Mesendoderm (in vitro differentiated cells): ENCODE measurements at places on chromosomes 1 and 21.

GRCh38 chr1:79193211-79194079 lies 186.9 kb upstream of the ADGRL4 start:
- DNase-seq, result peak; percentile 64

GRCh38 chr1:205344066-205344928 lies 12.4 kb downstream of the KLHDC8A start:
- DNase-seq, result peak; percentile 67

DNA sequence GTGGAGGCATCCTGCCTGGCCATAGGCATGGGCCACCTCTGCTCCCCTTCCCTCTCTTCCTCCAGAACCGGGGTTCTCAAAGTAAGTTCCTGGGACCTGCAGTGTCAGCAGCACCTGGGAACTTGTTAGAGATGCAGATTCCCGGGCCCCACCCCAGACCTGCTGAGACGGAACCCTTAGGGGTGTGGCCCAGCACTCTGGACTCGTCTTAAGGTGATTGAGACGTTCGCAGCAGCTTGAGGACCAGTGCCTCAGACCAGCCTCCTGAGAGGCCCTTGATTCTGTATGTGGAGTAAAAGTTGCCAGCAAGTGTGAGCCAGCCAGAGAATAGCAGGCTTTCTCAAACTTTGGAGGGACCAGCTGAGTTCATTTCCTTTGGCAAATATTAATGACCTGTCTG lies 14.2 kb downstream of the COQ8A start:
- no peak for DNase-seq

DNA sequence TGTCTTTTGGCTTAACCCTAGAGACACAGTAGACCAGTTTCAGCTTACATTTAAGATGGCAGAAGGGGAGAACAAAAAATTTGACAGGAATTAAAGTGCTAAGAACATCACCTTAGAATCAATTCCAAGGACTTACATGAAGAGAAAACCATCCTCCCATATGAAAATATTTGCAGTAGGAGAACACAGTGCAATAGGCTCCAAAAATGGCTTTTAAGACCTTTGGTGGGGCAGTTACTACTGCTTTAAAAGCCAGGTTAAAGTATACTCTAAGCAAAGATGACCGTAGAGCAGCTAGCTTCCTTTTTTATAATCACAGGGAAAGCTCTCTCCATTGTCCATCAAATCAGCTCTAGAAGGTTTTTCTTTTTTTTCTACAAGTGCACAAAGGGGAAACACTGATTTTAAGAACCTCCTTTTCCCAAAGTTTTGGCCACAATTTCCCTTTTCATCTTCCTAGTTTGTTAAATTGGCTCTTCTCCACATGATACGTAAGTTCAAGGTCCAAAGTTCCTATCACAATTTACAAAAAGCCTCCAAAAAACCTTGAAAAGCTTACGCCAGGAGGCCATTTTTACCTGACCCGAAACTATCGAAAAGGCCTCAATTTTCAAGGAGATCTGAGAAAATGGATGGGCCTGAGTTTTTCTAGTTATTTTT lies 3.3 kb downstream of the TXNIP start:
- DNase-seq, result no peak

DNA sequence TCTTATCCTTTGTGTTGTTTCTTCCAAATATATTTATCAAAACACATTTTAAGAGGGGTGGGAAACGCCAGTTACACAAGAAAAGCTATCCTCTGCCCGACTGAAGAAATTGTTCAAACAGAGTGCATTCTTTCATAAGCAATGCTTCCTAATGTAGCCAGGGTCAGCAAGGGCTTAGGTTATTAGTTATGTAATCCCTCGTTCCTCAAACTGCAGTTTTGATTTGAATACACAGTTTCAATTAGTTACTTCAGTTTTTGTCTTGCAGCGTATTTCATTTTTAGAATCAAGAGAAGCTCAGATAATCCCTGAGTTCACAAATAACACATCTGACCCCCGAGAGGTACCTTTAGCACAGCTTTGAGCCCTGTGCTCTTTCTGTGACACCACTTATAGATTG lies 141.7 kb upstream of the NRIP1 start:
- DNase-seq, result no peak

GRCh38 chr1:214637722-214638458 lies 34.9 kb downstream of the CENPF start:
- peak; percentile 65 for DNase-seq

DNA sequence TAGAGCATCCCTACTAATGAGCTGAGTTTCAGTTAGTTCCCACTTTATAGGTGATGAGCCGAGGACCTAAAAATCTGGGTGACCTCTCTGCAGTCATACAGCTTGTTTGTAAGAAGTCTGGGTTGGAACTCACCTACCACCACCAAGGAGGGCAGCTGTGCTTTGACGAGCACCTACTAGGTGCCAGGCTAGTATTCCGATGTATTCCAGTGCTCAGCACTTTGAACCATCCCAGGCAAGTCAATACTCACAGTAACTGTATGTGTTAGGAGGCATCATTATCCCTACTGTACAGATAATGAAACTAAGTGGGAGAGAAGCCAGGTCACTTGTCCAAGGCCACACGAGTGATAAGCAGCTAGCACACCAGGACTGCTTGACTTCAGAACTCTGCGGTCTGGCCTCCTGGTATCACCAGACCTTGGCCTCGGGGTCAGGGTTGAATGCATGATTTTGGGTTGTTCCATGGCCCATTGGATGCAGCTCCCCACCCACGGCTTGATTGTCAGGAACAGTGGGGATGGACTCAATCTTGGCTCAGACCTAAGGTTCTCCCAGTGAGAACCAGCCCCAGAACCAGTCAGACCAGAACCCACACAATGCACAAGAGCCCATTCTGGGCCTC lies 20.7 kb downstream of the ECE1 start:
- no peak for DNase-seq

DNA sequence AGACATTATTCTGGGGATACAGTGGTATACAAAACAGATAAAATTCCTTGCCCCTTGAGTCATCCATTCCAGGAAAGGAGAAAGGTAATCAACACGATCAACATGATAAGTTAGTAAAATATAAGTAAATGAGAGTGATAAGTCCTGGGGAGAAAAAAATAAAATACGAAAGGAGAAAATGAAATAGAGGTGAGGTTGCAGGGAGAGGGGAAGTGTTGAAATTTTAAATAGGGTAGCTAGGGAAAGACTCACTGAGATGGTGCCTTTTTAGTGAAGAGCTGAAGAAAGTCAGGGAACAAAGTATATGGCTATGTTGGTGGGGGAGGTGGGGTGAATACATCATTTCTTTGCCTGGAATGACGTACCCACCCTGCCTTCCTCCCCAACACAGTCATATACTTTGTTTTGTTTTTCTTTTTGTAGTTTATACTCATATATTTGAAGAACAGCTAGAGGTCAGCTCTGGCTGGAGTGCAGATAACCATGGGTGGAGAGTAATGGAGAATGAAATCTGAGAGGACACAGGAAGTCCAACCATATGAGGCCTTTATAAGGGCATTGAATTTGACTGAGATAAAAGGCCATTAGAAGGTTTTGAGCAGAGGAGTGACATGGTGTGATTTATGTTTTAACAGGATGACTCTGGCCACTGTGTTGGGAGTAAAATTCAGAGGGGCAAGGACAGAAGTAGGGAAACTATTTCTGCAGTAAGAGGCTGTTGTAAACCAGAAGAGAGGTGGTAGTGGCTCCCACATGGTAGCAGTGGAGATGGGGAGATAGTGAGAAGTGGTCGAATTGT lies 54.8 kb downstream of the OSBPL9 start:
- DNase-seq, result peak; percentile 46

GRCh38 chr1:94804442-94804837 lies 15.7 kb upstream of the SLC44A3 start:
- DNase-seq, result no peak

DNA sequence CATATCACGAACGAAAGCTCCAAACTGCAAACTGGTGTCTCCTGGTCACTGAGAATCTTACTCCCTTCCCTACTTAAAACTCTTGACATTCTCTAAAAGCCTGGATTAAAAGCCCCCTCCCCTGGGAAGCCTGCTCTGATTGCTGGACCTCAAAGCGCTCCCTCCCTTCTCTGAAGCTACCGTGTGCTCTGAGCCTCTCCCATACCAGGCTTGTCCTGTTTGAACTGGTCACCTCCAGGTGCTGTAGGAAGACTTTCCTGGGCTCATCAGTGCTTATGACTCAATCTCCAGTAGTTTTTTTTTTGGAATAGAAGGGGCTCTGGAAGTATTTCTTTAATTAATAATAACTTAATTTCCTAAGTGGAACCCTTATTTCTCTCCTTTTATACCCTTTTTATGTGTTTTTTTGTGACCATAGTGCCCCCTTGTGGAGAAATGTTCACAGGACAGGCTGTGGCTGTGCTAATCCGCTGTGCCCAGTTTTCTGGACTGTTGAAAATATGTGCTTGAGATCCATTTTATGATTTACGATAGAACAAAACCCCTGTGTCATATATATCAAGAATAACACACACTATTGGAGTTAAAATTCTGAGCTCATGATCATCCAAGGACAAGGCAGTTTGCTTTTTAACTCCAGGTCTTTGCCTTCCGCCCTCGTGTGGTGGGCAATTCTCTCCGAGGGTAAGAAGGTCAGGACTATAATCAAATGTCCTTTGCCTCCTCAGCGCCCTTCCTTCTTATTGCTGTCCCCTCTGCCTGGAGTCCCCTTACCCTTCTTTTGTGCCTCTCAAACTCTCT lies 16.9 kb downstream of the MTARC1 start:
- peak; percentile 49 for DNase-seq

- no peak for DNase-seq
Measured at GRCh38 chr21:44052071-44052829, 40.1 kb downstream of the TRAPPC10 start.

GRCh38 chr1:19177811-19178210 lies 32.3 kb downstream of the UBR4 start:
- DNase-seq, result no peak

DNA sequence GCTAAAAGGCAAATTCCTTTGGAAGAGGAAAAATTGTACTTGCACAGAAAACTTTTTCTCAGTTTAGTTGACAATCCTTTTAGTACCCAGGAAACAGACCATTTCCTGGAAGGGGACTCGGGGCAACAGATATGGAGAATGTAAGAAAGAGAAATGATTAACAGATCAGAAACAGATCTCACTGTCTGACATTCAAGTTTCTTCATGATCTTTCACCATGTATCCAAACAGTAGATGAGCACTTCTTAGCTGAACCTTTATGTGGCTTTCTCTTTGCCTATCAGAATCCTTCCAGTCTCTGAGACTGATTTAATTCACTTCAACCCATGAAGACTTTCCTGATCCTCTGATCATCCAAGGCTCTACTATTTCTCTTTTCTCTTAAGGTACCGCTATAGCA lies 2.7 kb downstream of the TTLL7 start:
- DNase-seq, result no peak

DNA sequence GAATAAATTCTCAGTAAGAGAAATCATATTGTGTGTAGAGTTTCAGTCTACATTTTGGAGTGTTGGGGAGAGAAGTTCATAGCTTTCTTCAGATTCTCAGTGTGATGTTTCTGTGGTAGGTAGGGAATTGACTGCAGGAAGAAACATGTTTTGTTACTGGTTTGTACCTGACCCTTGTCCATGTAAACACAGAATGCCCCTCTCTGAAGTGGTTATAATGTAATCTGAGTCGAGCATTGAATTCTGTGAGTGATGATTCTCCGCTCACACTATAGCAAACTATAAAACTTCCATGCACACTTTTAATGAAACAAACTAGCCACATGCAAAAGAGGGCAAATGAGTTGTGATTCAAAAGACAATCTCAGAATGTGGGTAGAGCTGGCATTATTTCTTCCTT lies 433.2 kb downstream of the USP25 start:
- no peak for DNase-seq

DNA sequence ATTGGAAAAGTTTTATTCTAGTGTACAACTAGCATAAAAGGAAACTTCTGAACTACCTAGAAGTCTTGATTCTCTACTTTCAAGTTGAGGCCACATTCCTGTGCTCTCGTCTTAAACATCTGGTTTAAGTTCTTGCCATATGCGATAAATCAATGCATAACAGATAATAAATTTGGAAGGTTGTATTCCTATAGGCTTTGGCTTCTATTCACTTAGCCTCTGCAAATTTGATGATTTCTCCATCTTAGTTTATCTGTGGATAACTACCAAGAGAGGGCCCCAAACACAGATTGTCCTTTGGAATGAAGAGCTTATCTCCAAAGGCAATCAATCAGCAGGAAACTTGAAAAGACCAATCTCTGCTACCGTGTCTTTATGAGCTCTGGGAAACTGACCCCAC lies 11.7 kb upstream of the RNF2 start:
- DNase-seq, result peak; percentile 31

GRCh38 chr1:41442697-41443251 lies 41.7 kb downstream of the EDN2 start:
- DNase-seq, result peak; percentile 44

DNA sequence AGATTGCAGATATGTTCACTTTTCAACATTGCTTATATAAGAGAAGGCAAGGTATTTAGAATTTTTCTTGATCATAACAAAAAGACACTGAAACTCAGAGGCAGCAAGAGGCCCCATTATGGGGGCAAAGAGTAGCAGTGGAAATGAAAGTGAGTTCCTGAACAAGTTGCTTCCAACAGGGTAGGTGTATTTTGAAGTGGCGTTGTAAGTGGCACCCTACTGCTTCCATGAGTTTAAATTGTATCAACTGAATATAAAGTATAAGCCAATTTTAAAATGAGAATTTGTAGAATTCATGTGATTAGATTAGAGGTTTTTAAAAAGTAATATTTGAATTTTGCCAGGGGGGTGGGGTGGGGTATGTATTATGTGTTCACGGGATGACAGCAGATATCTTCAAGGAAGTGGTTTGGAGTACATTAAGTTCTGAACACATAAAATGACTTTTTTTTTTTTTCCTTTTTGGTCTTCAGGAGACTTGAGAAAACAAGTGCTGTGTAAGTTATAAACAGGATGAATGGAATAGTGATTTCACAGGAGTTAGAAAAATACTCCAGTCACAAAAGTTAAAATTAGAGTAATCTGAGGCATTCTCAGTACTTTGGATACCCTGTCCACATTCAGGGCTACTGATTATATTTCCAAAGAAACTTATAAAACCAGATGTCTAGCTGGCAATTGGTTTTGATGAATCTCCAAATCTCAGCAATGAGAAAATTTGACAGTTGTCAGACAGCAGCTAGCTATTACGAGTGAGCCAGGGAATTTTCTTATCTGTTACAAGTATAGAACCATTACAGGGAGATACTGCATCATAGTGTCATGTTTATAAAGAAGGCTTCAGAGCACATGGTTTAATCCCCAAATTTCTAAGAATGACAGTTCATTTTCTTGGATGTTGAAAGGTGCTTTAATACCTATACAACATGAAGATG lies 182.0 kb downstream of the ST6GALNAC3 start:
- DNase-seq, result no peak

- DNase-seq, result peak; percentile 65
Measured at GRCh38 chr1:97906567-97907241, 14.1 kb downstream of the DPYD start.
